ENCODE measurements at places on chromosomes 13 and 19.
A peak's percentile ranks its signal among the peaks of the same experiment; 100 is the strongest.

GRCh38 chr13:27053210-27053884 lies 118.3 kb downstream of the USP12 start:
- no peak for DNase-seq

GRCh38 chr19:57473646-57474045 lies 3.7 kb downstream of the ZNF772 start:
- no peak for DNase-seq

DNA sequence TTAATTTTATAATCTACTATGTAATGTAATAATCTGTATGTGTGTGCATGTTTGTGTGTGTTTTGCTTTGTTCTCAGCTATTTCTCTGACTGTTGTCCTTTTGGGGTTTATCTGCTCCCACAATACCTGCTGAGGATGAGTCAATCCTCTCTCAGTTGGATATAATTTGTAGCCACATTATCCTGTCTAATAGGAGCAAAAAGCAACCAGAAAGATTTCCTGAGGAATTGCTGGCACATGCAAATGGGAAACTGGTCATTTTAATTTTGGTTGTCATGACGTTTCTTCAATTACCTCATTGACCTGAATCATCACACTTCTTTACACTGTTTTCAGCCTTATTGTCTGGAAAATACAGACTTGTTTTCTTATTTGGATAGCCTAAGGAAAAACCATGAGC lies 488.4 kb downstream of the KLF5 start:
- no peak for DNase-seq

GRCh38 chr13:74646091-74646490 lies 511.9 kb upstream of the KLF12 start:
- DNase-seq = no peak

GRCh38 chr13:73913751-73914518 lies 220.3 kb downstream of the KLF12 start:
- no peak for DNase-seq

DNA sequence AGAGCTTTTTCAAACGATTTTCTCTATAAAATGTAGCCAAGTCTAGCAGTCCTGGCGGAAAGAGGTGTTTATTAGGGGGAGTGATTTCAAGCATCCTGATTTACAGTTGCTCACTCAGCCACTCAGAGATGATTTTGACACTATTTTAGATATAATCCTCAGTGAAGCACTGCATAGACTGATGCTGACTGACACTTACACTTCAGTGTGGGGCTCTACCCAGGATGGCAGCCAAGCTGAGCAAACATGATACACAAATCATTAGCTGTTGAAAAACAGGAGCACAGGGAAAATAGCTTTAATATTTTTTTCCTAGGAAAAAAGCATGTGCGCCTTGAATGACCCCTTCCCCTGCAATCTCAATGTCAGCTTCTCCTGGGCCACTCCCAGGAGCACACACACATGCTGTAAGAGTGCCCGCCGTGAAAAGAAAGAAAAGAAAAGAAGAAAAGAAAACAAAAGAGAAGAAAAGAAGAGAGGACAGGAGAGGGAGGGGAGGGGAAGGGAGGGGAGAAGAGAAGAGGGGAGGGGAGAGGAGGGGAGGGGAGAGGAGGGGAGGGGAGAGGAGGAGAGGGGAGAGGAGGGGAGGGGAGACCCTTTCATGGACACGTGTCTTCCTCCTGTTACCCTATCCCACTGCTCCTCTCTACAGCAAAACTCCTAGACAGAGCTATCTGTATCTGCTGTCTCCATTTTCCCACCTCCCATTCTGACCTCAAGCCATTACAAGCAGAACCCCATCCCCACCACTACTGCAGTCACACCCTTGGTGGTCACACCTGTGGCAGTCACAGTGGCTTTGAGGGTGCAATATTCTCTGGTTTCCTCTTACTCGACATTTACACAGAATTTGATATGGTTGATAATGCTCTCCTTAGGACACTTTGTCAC lies 36.4 kb downstream of the RCBTB2 start:
- no peak for DNase-seq

DNA sequence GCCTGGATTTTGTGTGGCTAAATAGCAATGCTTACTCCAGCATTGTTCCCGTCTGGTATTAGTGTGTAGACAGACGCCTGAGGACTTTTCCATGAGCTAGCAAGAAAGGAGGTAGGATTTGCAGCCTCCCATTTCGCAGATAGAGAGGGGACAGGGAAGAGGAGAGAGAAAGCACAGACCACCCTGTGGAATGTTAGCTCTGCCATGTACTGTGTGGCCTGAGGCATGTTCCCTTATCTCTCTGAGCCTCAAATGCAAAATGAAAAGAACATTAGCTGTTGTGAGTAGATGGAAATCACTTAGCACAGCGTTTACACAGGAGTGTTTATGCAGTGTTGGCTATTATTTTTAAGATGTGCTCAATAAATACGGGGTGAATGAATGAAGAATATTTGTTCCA lies 45.5 kb downstream of the OLFM4 start:
- DNase-seq = no peak

DNA sequence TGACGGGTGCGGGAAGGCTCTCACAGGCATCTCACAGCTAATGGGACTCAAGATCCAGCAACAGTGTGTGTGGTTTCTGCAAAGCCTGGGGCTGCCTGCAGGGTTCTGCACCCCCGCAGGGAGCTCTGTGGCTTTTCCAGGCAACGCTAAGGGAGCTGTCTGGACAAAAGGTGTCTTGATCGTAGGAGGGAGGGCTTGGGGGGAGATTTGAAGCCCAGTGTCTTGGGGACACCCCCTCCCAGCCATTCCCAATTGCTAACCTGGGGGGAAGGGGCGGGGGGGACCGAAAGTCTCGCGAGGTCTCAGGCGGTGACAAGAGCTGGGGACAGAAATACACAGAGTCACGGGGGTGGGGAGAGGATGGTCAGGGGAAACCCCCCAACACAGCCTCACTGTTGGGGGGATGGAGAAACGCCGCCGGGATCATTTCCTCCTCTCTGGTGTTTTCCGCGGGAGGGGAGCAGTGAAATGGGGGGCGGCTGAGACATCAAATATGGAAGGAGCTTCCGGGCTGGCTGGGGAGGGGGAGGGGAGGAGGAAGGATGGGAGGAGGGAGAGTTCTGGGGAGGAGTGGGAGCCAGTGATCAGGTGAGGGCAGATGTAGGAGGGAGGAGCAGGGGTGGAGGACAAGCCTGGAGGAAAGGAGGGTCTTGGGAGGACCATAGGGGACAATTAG lies 13.3 kb downstream of the KCNC3 start:
- DNase-seq = no peak

DNA sequence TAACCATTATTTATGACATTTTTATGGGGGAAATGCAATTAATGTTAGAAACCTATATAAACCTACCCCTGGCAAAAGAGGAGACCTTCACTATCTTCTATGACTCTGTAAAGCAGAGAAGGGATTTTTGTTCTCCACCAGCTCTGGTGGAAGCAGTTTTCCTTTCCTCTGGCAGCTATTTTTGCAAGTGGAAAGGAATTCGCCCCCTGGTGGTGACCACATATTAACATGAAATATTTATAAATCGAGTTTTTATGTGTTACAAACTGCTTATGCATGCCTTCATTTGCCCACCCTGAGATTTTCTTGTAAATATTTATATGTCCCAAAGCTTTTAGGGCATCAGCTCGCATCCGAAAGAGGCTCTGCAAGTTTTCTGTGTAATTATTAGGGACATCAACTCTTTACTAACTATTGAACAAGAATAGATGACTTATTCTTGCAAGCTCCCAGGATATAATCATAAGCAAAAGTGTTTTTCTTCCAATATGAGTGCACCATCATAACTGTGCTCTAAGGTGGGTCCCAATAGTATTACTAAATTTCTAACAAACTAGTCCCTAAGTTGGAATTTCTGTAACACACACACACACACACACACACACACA lies 62.4 kb downstream of the SERTM1 start:
- DNase-seq = peak; percentile 38

DNA sequence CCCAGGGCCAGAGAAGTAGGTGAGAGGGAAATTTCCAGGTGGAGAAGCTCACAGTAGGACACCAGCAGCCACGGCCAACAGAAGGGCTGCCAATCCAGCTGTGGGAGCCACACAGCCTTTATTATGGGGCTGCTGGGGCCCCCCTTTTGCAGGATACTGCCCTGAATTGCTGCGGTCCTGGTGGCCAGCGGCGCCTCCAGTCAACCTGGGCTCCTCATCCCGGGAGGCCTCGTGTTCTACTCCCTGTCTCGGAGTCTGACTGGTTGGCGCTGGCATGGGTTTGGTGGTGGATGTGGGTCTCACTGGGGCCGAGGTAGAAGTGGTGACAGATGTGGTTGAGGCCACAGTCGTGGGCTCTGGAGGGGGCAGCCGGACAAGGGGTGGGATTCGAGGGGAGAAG lies 4.1 kb downstream of the LYPD3 start:
- no peak for DNase-seq

Measured in stromal cell of bone marrow (primary cell).